ENCODE measurements at places on chromosomes 6 and 20.

DNA sequence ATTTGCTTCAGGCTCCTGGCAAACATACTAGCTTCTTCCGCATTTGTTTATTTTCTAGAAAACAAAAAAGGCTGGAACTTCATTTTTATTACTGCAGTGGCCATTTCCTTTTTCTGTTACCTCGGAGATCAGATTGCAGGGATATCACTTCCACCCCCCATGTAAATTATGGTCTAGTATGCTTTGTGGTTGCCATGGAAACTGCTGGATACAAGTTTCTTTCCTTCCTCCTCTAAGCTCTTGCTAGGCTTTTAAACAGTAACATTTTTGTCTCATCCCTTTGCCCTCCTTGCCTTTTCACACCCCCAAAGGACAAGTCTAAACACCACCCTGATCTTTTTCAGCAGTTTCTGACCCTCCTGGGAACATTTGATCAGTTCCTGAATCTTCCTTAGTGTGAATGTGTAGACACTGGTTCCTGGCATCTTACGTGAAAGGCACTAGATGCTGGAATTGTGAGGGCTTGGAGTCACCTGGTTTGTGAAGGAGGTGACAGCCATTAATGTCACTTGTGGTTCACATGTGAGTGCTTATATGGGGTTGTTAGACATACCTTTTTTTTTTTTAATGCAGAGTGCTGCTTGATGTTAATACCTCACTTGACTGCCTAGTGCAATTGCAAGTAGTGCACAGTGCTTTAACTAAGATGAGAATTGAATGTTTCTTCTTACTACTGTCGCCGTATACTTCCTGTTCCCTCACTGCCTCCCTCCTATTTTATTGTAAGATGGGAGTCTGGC, 181.6 kb downstream of the JARID2 start:
- peak; percentile 78 for DNase-seq

DNA sequence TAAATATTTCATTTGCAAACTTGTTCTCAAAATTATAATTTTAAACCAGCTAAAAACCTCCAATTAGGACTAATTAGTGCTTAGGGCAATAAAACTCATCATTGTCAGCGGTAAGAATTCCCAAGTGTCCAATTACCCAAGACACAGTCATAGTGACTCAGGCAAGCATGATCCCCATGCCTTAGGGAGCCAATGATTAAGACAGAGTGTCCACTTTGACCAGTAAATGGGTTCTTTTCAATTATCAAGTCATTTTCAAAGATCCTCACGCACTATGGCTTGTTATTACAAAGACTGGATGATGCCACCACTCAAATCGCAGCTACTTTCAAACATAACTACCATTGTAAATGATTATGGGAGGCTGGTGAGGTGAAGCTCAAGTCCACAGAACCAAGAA, 114.0 kb downstream of the BFSP1 start:
- DNase-seq, result no peak

GRCh38 chr20:41889844-41890224, 271.7 kb upstream of the CHD6 start:
- DNase-seq, result no peak

- no peak for DNase-seq
Observed at GRCh38 chr20:2780948-2781347, 19.5 kb downstream of the CPXM1 start.

DNA sequence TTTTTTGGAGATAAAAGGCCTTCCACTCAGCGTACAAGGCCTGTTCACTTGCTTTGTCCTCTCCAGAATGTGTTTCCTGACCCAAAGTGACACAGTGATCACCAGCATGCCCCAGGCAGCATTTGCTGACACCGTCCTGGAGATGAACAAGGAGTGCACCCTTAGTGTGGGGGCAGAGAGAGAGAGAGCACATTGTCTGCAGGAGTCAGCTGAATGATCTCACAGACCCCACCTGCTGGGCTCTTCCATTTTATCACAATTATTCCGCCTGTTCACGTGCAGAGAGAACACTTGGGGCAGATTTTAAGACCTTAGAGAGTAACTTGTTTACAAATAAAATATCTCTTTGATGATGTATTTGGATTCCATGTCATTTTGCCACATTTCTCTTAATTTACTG, 22.4 kb upstream of the MAS1L start:
- no peak for DNase-seq

- DNase-seq, result no peak
Observed at GRCh38 chr6:36248980-36249379, 20.9 kb upstream of the PNPLA1 start.

GRCh38 chr20:17613328-17614175, 43.7 kb downstream of the DSTN start:
- DNase-seq, result no peak

GRCh38 chr6:82567621-82568020, 204.0 kb downstream of the TPBG start:
- no peak for DNase-seq

DNA sequence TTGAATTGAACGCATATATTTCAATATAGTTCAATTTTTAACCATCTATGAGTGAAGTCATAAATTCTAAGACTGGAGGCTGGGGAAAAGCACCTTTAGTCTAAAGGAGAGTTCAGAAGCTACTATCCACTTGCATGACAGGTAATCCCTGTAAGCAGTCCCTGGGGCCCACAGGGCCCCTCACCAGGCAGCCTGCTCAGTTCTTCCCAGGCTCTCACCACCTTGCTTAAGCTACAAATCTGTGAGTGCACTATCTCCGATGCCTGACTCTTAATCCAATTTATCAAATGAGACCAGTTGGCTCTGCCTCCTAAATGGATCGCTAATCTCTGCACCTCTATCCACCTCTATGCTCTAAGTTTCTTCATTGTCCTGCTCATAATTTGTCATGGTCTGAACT, 413.8 kb downstream of the PTPRT start:
- DNase-seq, result no peak

DNA sequence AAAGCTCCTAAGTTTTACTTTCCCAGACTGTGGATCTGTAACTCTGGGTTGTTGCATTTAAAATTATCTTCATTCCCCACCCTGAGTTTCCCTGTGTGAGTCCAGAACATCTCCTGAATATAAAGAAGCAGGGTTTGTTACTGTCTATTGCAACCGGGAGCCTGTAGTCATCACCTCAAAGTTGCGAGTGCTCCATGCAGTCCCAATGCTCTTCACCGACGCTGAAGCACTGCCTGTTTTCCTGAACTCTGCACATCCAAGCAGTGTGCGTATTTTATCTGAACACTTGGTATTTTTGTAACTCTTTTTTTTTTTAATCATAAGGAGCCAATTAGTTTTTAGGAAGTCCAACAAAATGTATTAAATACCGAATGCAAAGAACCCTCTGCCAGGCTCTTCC, 907 bp upstream of the HLA-B start:
- no peak for DNase-seq

DNA sequence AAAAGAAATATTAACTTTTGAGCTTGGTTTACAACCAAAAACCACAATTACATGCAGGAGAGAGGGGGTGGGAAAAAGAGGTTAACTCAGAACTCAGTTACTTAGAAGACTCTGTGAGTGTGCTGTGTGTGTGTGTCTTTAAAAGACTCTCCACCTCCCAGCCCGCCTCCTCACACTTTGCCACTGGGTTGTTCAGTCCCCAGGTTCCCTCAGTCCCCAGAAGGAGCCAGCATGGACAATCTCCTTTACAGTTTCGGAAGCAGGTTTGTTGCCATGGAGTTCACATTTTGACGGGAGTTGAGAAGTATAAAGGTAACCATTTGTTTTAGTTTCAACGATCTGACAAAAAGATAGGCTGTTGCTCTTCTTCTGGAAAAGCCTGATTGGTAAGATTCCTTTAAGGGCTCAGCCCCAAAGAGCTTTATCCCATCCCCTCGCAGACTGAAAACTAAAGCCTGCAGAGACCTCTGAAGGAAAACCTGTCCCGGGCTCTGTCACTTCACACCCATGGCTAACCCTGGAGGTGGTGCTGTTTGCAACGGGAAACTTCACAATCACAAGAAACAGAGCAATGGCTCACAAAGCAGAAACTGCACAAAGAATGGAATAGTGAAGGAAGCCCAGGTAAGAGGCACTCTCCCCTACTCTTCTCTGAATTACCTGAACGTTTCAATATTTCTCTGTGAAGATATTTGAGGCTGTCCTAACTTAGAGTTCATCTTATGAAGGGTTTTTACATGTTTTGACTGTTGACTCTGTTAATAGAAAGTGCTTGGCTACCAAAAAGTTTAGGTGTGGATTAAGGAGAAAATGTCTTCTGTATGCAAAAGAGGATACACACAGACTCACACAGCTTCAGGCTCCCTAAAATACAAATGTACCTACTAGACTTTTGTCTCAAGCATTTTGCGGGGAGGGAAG, at the start of gene SPTLC3:
TSS of gene SPTLC3 (plus strand) at position 212 of the 921 bp plus-strand sequence. CDS start at position 508, 296 bp downstream.
- peak; percentile 2 for DNase-seq

DNA sequence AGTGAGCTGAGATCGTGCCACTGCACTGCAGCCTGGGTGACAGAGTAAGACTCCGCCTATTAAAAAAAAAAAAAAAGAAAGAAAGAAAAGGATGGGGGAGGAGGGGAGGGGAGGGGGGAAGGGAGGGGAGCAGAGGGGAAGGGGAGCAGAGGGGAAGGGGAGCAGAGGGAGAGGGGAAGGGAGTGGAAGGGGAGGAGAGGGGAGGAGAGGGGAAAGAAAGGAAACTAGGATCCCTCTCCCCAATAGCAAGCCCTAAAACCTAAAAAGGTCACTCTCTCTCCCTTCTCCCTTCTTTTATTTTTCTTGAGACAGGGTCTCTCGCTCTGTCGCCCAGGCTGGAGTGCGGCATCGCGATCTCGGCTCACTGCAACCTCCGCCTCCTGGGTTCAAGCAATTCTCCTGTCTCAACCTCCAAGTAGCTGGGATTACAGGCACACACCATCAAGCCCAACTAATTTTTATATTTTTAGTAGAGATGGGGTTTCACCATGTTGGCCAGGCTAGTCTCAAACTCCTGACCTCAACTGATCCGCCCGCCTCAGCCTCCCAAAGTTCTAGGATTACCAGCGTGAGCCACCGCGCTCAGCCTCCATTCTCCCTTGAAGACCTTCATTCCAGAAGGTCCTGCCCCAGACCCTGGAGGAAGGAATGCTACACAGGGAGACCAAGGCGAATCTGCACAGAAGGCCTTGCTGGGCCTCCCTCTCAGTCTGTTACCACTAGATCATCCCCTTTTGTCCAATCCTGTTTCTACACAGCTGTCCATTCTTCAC, 45.8 kb upstream of the PIM1 start:
- DNase-seq, result no peak

DNA sequence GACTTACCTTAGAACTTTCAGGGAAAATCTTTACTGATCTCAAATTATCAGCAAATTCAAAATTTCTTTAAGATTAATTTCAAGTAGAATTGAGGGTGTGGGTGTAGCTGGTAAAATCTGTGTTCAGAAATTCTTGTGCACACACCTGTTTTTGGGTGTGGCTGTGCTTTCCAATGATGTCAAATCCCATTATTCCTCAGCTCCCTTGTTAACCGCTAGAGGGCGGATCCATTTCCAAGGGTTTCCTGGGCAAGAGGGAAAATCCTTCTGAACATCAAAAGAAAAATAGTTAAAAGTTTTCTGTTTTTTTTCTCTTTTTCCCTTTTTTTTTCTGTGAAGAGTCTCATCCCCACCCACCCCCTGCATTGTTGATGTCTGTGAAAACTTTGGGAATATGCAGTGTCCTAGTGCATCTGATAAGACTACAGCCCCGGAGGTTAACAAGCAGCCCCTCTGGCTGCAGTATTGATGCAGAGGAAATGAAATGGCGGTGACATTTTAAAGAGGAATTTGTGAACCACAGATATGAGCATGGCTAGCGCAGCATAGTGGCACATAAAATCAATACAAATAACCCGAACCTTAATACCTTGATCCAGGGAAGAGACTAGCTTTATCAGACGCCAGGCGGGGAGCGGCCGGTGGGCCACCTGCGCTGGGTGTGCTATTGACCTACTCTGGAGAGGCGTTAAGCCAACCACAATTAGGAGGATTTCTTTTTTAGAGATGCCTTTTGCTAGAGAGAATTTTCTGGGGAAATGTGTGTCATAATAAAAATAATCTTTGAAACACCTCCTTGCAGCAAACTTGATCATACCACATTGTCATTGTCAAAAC, 130.9 kb downstream of the FOXA2 start:
- no peak for DNase-seq

DNA sequence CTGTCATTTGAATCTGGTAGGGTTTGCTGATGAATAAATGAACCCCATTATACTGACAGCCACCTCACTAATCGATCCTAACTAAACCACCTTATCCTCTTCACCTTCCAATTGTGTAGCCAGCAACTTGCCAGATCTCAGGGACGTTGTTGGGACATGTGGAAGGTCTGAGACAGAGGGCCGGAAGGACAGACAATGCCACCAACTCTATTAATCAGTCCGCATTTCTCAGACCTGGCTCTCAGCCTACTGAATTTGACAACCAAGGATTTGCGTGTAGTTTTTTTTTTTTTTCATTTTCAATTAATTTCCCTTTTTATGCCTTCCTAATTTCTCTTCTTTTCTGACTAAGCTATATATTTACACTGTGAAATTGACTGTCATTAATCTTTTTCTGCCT, 122.5 kb downstream of the CARMIL1 start:
- no peak for DNase-seq

DNA sequence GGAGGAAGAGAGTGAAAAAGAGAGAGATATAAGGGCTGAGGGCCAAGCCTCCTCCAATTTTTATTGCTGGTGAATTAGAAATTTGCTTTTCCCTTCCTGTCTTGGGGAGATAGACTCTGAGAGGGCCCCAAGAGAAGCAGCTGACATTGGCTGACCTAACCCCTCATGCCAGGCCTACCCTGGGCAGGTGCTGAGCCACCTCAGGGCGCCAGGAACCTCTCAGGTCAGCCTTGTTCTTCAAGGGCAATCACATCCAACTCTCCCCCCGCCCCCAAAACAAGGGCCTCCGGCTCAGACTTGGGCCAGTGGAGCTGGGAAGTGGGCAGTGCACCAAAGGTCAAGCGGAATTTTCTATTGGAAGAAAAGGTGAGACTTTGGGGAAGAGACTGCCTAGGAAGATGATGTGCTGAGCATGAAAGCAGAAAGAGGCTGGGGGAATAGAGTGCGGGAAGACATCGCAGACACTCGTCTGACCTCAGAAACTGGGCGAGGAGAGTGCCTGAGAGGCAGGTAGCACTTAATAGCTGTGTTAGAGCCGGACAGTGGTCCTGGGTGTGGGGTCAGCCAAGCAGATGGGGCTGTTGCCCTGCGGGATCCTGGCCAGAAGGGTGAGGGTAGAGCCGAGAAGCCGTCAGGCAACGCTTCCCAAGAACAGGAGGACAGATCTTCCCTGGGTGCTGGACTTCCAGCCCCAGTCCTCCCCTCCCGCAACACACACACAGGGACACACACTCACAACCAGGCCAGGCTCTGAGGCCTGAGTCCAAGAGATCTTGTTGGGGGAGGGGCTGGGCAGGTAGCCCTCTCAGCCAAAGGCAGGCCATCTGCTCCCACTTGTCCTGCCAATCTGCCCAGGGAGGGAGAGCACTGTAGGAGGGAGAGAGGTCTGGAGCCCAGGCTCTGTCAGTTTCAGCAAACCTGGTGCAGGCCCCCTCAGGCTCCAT, 3.7 kb upstream of the FASTKD5 start:
- peak; percentile 26 for DNase-seq

Data from B cell (primary cell).